Stimulated activated CD4-positive, alpha-beta T cell treated with anti-CD3 and anti-CD28 coated beads, Interleukin-15, amount 100 ng/mL, for 1 hour (primary cell): ENCODE measurements at places on chromosomes 12 and 14.

DNA sequence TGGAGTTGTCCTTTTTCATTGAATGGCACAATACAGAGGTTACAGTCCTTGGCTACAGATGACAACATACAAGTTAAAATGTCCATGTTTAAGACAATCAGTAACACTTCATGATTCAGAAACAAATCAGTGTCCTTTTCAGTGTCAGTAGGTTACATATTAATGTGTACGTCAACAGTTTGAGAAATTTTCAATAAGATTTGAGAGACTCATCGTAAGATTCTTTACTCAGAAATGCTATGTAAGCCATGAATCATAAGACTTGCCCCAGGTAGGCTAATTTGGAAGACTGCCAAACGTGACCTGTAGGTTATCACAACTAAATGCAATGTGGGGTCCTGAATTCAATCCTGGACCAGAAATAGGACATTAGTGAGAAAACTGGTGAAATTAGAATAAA is 3.5 kb downstream of the RDH12 start:
- DNase-seq: no peak

- DNase-seq: no peak
These were observed 581.9 kb downstream of the VRK1 start for GRCh38 chr14:97379091-97379531.

DNA sequence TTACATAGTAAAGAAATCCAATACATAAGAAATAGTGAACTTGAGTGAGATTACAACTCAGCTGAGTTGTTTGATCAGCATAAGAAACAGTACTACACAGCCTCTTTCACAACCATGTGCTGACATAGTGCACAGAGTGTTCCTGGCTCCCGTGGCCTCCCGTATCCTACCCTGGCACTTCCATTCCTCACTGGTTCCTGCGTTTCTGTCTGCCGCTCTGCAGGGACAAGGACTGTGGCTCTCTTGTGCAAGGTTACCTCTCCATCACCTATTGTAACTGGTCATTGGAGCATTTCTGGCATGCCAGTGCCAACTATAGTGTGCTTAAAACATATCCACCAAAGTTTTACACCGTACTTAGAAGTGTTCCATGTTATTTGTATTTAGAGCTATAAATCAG is 46.3 kb upstream of the PCED1B start:
- no peak for DNase-seq

GRCh38 chr12:46261646-46262045 is 7.2 kb downstream of the SLC38A1 start:
- DNase-seq: no peak

DNA sequence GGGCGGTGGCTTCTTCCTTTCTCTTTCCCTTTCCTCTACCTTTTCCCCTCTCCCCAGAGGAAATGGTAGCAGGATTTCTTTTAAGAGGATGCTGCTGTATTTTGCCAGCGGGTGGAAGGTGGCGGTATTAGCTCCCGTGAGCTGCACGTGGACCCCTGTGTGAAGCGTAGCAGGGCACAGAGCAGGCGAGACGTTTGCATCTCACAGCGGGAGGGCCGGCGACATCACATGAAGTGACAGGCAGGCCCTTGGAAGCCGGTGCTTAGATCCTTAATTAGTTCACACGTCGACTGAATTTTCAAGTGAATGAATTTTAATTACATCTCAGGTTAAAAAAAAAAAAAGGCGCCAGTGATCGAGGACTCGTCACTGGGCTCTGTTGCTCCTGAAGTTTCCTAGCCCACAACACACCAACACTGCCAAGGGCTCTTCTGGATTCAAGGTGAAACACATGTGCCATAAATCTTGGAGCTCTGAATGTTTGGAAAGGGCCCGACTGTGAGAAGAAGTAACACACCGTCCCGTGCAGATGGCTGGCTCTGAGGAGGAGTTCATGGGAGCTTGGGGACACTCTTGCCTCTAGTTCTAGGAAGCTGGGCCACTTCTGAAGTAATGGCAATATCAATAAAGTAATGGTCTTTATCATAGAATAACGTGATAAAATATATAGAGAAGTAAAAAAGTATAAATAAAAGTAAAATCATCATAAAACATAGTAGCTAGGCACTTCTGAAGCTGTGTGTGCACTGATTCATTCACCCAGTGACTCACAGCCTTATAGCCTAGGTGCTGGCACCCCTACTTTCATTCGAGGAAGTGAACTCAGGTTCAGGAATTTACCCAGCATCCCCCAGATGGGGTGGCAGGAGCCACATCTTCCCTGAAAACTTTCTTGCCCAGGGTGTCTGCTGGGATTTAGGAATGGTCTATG is 75.3 kb downstream of the AACS start:
- no peak for DNase-seq

DNA sequence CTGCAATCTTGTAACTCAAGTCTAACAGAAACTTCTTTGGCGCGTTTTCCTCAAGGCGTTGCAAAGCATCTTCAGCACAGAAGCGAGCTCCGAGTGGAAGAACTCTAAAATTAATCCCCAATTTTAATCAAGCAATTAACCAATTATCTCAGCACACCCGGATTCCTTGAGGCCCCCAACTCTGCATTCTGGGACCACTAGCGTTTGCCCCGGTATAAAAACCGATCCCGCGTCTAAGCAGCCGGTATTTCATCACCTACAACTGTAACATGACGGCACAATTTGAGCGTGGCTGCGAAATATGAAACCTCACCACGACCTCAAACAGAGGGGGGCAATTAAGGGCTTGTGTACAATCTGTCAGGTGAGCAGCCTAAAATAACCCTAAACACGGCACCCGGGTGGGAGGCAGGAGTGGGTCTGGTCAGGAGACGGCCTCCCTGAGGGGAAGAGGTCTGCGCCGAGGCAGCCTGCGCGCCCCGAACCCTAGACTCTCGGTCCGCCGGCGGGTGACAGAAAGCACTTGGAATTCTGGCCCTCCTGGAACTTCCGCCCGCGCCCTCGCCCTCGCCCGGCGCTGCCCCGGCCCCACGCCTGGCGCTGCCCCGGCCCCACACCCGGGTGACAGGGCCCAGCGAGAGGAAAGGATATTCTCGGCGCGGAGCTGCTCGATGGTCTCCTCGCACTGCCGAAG is 594 bp downstream of the ZCCHC8 start:
- no peak for DNase-seq
